HCT116 (cell line): ENCODE measurements at places on chromosomes 7 and 10. TPM values are rescaled to one million over a fixed set of nuclear protein-coding genes. Genes with fewer than 3 reads are reported as not detected.

GRCh38 chr10:3095373-3096139, 28.2 kb downstream of the PFKP start:
- peak overlapping the region; percentile 90 for H3K27ac ChIP-seq
- no peaks in the 10 kb centered on the region for H3K27me3 ChIP-seq
- peak; percentile 97 for DNase-seq
- H3K4me1 ChIP-seq: peaks cover 59% of the 10 kb centered on the region
- H3K4me3 ChIP-seq: peak overlapping the region; percentile 15

DNA sequence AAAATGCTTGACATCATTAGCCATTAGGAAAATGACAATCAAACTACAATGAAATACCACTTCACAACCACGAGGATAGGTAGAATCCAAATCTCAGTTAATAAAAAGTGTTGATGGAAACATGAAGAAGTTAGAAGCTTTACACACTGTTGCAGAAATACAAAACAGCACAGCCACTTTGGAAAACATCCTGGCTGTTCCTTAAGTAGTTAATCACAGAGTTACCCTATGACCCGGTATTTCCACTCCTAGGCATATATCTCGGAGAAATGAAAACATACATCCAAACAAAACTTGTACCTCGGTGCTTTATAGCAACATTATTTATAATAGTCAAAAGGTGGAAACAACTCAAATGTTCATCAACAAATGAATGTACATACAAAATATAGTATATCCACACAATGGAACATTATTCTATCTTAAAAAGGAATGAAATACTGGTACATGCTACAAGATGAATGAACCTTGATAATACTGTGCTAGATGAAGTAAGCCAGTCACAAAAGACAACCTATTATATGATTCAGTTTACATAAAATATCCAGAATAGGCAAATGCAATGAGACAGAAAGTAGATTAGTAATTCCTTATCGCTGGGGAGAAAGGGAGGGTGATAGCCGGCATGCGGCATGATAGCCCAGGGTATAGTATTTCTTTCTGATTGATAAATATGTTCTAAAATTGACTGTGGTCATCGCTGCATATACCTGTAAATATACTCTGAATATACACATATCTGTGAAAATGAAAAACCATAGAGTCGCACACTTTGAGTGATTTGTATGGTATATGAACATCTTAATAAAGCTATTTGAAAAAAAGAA, 1.9 kb downstream of the VWDE start:
- DNase-seq: no peak
- H3K4me1 ChIP-seq: peaks cover 7% of the 10 kb centered on the region
- H3K27me3 ChIP-seq: no peaks in the 10 kb centered on the region
- H3K36me3 ChIP-seq: no peaks in the 10 kb centered on the region

The SYT15B gene
- 0.37 TPM for total RNA-seq

- no peaks in the 10 kb centered on the region; the same call in 1 of the 2 replicates for H3K27me3 ChIP-seq
- H3K36me3 ChIP-seq: no peaks in the 10 kb centered on the region
- no peak overlapping the region for H3K27ac ChIP-seq
- H3K4me3 ChIP-seq: no peak overlapping the region
Observed at GRCh38 chr7:41809116-41809515, 106.2 kb upstream of the INHBA start.

DNA sequence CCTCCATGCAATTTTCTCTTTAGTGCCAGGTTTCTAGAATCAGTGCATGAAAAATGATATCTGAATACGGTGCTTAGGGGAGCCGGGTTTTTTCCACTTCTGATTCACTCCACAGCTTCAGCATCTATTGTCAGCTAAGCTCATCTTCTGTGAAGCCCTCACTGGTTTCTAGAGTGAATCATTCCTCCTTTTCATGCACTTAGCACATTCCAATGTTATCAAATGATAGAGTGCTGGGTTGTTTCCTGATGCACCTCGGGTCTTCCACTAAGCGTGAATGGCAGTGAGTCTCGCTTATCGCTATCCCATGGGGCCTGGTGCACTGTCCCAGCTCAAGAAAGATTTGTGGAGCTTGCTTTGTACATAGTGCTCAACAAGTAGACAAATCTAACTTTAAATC, 170.9 kb upstream of the RHEB start:
- peaks cover 36% of the 10 kb centered on the region for H3K4me1 ChIP-seq
- no peak for DNase-seq
- H3K27ac ChIP-seq: no peak overlapping the region
- no peaks in the 10 kb centered on the region for H3K36me3 ChIP-seq
- no peak overlapping the region for H3K4me3 ChIP-seq

The WASHC2C gene
- total RNA-seq: 21.9 TPM

The SPRN gene
- not detected for total RNA-seq

- no peaks in the 10 kb centered on the region for H3K27me3 ChIP-seq
- DNase-seq: peak; percentile 56
- H3K36me3 ChIP-seq: no peaks in the 10 kb centered on the region
- H3K4me1 ChIP-seq: peaks cover 4% of the 10 kb centered on the region; the same call in 1 of the 2 replicates
- no peak overlapping the region for H3K27ac ChIP-seq
Observed at GRCh38 chr7:114081606-114082425, 163.0 kb upstream of the PPP1R3A start.

DNA sequence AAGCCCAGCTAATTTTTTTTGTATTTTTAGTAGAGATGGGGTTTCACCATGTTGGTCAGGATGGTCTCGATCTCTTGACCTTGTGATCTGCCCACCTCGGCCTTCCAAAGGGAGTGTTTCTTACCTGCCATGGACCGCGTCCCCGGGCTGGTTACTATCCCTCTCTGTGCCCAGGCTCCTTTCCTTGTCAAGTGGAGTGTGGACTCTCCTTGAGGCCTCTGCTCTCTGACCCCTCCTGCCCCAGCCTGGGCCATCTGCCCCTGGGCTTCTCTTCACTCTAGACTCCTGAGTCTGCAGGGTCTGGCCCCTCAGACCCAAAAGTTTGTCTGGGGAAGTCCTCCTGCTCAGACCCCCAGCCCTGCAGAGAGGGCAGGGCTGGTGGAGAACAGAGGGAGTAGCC, 20.7 kb downstream of the NEURL1 start:
- H3K27ac ChIP-seq: no peak overlapping the region
- peaks cover 17% of the 10 kb centered on the region for H3K4me1 ChIP-seq
- no peaks in the 10 kb centered on the region for H3K36me3 ChIP-seq
- no peak for DNase-seq
- H3K27me3 ChIP-seq: no peaks in the 10 kb centered on the region
- no peak overlapping the region for H3K4me3 ChIP-seq

The CEP55 gene
- total RNA-seq: 63.7 TPM

DNA sequence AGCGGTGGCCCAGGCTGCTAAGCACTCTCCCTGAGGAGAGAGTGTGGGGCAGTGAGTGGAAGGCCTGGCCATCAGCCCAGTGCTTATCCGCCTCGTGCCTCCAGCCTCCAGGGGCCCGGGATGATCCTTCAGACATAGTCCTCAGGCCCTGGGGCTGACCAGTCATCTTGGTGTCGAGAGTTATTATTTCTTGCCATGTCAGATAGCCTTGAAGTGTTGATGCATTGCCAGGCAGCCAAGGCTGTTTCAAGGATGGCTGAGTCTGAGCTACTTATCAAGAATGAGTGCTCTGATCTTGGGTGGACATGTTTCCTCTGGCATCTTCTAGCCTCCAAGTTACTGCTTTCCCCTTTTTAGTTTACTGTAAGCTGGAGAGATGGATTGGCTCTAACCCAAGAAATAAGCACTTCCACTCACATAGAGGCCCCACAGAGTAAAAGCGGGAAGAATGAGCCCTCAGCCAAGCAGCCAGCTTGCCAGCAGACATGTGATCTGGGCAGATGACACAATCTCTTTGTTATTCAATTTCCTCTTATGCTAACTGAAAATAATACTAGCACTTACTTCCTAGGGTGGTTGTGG, 136.5 kb upstream of the NAMPT start:
- H3K36me3 ChIP-seq: no peaks in the 10 kb centered on the region
- DNase-seq: no peak
- no peaks in the 10 kb centered on the region for H3K27me3 ChIP-seq
- no peak overlapping the region for H3K27ac ChIP-seq
- no peak overlapping the region for H3K4me3 ChIP-seq
- no peaks in the 10 kb centered on the region for H3K4me1 ChIP-seq

GRCh38 chr7:24334627-24335026, 50.6 kb downstream of the NPY start:
- peaks cover 9% of the 10 kb centered on the region; the same call in 1 of the 2 replicates for H3K4me1 ChIP-seq
- no peak for DNase-seq
- no peak overlapping the region for H3K4me3 ChIP-seq
- H3K27ac ChIP-seq: no peak overlapping the region

The IFIT1 gene
- 3.6 TPM for total RNA-seq
